CD4-positive, CD25-positive, alpha-beta regulatory T cell (primary cell): ENCODE measurements at places on chromosomes 5 and 9. TPM values are rescaled to one million over a fixed set of nuclear protein-coding genes. Genes with fewer than 3 reads are reported as not detected.

GRCh38 chr5:109421956-109422355, 12.2 kb upstream of the PJA2 start:
- no peak overlapping the region for H3K27ac ChIP-seq
- DNase-seq = no peak
- no peak overlapping the region for H3K4me3 ChIP-seq
- H3K4me1 ChIP-seq = no peaks in the 10 kb centered on the region
- H3K27me3 ChIP-seq = peaks cover 6% of the 10 kb centered on the region

DNA sequence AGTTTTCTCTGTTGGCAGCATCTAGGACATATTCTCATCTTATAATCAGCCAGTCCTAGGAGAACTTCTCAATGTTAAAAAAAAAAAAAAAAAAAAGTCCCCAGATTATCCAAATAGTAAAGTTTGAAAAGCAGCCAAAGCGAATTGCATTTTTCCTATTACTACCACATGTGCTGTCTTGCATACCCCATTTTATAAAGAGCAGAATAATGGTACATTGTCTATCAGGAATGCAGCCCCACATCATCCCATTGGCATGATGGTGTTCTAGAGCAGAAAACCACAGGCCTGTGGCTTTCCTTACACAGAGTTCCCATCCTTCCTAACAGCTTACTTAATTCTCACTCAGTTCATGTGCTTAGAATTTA, 381.6 kb downstream of the TMEM38B start:
- no peak overlapping the region for H3K27ac ChIP-seq
- no peak overlapping the region for H3K4me3 ChIP-seq
- H3K36me3 ChIP-seq = no peaks in the 10 kb centered on the region
- H3K4me1 ChIP-seq = no peaks in the 10 kb centered on the region
- DNase-seq = no peak

DNA sequence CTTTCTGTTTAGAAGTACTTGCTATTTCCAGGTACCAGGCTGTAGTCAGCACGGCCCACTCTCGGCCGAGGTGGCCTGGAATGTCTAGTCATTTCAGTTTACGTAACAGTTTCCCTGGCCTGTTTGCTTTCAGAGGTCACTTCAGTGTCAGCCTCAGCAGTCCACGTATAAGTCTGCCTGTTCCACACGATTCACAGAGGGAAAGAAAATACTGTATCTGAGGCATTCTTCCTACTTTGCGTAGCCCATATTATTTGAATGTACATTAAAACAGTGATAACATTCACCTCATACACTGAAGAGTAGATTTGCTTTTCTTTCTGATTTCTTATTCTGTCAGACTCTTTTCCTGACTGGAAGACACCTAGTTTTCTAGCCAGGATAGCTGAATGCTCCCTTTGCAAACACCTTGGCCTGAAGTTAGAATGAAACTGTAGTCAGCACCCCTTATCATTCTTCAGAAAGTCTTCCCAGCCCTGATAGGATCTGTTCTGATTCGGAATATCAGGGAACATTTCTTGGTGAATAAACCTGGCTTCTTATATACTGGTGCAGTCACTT, 140.9 kb downstream of the AOPEP start:
- no peak for DNase-seq
- H3K27ac ChIP-seq = no peak overlapping the region
- no peak overlapping the region for H3K4me3 ChIP-seq
- H3K27me3 ChIP-seq = no peaks in the 10 kb centered on the region
- H3K4me1 ChIP-seq = peaks cover 19% of the 10 kb centered on the region

DNA sequence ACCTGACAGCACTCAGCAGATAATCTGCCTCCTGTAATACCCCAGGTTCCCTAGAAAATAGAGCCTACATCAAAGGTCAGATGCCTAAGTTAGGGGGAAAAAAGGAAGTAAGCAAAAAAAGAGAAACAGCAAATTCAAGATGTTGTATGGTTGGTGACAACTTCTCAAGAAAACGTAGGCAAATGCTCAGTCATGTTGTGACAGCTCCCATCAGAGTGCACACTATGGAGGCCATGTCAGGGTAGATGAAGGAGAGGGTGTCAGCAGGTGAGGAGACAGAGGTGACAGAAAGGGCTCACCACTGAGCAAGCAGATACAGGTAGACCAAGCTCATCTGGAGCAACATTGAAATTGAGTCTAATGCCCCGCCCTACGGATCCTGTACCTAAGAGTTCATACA, 356.8 kb upstream of the BRINP1 start:
- no peaks in the 10 kb centered on the region for H3K36me3 ChIP-seq
- no peaks in the 10 kb centered on the region for H3K4me1 ChIP-seq
- DNase-seq = no peak
- no peak overlapping the region for H3K4me3 ChIP-seq
- H3K27me3 ChIP-seq = no peaks in the 10 kb centered on the region

- no peaks in the 10 kb centered on the region for H3K36me3 ChIP-seq
- H3K4me3 ChIP-seq = peak overlapping the region; percentile 83
- peak overlapping the region; percentile 86 for H3K27ac ChIP-seq
Measured at GRCh38 chr5:140114341-140115185, 654 bp downstream of the PURA start.

- no peaks in the 10 kb centered on the region for H3K4me1 ChIP-seq
- no peaks in the 10 kb centered on the region for H3K27me3 ChIP-seq
- H3K27ac ChIP-seq = no peak overlapping the region
- no peaks in the 10 kb centered on the region for H3K36me3 ChIP-seq
- DNase-seq = no peak
- no peak overlapping the region for H3K4me3 ChIP-seq
Measured at GRCh38 chr5:33588654-33589372, 148.0 kb downstream of the TARS1 start.

DNA sequence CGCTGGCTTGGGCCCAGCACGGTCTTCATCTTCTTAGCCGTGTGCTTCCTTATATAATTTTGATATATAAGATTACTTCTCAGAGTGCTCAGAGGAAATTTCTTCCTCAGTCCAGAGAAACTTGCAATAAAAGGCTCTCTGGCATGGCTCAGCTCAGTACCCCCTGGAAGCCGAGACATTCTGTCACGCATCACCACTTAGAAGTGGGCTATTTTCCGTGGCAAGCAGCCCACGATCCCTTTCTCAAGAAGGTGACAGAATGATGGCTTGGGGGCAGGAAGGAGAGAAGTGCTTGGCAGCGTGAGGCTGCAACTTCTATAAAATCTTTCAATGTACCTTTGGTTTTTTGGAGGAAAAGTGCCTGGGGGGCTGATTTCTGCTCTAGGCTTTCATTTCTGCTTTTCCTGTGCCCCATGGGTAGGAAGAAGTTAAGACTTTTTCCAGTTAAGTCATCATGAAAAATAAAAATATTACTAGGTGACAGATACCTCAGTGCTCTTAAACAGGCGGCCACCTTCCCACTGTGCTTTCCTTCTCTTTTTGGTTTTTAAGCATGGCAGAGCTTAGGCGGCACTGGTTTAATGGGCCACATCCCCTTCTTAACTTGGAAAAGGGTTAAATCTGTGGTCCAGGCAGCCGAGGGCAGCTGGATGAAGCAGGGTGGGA, 104.6 kb downstream of the MVB12B start:
- no peaks in the 10 kb centered on the region for H3K27me3 ChIP-seq
- DNase-seq = no peak
- no peak overlapping the region for H3K27ac ChIP-seq
- H3K4me3 ChIP-seq = no peak overlapping the region
- H3K36me3 ChIP-seq = no peaks in the 10 kb centered on the region

DNA sequence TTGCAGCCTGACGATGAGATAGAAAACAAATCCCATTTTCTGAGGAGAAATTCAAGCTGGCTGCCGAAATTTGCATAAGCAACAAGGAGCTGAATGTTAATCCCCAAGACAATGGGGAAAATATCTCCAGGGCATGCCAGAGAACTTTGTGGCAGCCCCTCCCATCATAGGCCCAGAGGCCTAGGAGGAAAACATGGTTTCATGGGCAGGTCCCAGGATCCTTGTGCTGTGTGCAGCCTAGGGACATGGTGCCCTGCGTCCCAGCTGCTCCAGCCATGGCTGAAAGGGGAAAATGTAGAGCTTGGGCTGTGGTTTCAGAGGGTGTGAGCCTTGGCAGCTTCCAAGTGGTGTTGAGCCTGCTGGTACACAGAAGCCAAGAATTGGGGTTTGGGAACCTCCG, 48.8 kb upstream of the MAN2A1 start:
- no peak for DNase-seq
- no peaks in the 10 kb centered on the region for H3K27me3 ChIP-seq
- H3K4me3 ChIP-seq = no peak overlapping the region

DNA sequence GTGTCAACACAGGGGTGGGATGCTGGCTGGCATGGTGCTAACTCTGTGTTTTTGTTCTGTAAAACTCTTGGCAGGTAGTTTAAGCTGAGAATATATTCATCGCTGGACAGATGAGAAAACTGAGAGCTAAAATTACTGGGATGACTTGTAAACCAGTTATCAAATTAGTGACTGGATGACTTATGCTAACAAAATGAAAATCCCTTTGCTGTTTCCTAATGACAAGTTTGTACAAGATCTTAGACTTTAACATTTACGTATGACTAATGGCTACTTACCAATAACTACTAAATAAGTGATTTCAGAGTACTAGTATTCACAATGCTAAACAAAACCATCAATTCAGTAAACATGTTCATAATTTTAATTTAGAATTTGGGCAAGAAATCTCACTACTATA, 854.8 kb upstream of the ARRDC3 start:
- DNase-seq = no peak
- no peak overlapping the region for H3K4me3 ChIP-seq
- H3K4me1 ChIP-seq = no peaks in the 10 kb centered on the region
- H3K27me3 ChIP-seq = no peaks in the 10 kb centered on the region
- no peak overlapping the region for H3K27ac ChIP-seq
- H3K36me3 ChIP-seq = no peaks in the 10 kb centered on the region

The FAM221B gene
- not detected for total RNA-seq

The F2R gene
- 6.8 TPM for total RNA-seq

The TJP2 gene
- total RNA-seq = 13.9 TPM
